ENCODE measurements at places on chromosomes 2 and 18. TPM values are rescaled to one million over a fixed set of nuclear protein-coding genes. Genes with fewer than 3 reads are reported as not detected.

- no peak for DNase-seq
Observed at GRCh38 chr2:28751956-28752630, 463 bp downstream of the PPP1CB start.

DNA sequence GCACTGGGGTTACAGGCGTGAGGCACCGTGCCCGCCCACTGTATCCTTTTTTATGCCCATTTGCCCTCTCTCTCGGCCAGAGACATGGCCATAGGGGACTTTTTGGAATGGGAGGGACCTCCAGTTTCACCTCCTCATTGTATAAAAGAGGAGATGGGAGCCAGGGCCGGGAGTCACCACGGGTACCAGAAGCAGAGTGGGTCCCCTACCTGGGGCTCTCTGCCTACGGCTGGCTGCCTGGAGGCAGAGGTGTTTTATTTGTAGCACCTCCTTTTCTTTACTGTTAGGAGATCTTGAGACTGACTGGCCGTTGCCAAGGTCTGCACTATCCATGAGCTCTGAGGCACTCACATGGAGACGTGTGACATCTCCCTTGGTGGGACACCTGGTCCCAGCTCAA, 162.8 kb downstream of the LDLRAD4 start:
- no peak for DNase-seq

Gene MAPRE3
- total RNA-seq, result 51.8 TPM

DNA sequence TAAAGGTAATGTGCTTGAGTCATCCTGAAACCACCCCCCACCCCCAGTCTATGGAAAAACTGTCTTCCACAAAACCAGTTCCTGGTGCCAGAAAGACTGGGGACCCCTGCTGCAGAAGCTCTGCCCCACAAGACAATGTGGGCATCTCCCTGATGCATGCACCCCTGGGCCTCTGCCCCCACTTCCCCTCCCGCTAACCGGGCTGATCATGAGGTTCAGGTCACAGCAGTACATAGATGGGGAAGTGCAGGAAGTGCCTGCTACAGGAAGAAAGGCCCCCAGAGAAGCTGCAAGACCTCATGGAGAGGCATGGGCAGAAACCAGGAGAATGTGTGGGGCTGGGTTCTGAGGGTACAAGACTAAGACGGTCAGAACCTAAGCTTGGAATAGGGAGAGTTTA, 243.4 kb upstream of the ID2 start:
- DNase-seq, result no peak

DNA sequence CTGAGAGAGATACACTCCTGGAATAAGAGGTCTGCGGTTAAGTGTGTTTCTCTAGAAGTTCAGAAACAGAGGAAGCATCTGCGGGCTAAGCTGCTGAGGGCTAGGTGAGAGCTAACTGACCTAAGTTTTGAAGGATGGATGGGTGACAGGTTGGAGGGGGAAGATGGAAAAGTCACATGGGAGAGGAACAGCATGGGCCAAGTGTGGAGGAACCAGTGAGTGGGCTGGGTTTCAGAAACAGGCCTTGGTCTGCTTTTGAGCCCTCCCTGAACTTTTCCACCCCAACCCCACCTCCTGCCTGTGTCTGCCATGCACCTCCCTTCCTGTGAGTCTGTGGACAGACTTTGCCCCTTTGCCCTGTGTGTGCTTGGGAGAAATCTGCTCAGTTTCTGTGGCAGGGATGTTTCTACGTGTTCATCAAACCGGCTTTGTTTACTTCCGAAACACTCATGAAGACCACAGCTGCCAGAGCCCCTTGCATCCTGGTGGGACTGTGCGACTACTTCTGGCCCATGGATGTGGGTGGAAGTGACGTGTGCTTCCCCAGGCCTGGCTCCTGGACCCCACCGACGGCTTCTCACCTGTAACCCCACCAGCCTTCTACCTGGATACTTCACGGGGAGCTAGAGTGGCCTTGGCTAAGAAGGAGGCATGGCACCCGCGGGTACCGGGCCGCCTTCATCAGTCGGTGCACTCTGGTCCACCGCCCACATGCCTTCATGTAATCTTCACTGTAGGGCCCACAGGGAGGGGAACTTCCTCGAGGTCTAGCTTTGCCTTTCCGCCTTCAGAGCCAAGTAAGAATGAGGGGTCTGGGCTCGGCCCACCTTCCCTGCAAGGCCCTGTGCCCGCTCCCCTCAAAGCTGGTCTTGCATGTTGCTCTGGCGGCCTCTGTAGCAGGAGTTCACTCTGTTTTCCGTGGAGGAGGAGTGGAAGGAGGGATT, 1.4 kb upstream of the HPCAL1 start:
- no peak for DNase-seq

DNA sequence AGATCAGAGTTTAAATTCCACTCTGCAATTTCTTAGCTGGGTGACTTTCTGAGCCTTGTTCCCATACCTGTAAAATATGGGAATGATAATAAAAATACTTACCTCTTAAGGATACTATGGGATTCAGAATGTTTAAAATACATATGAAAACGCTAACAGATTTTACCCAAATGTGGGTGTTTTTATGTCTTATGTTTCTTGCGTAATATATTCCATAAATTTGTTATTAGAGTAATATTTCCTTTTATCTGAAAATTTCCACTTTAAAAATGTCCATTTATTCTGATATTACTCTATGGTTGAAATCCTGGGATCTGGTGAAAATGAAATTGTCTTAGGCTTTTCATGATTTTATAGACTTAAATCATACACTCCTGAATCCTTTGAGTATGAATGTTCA, 45.5 kb downstream of the MAPRE2 start:
- DNase-seq, result no peak

Gene CTAGE1
- not detected for total RNA-seq

DNA sequence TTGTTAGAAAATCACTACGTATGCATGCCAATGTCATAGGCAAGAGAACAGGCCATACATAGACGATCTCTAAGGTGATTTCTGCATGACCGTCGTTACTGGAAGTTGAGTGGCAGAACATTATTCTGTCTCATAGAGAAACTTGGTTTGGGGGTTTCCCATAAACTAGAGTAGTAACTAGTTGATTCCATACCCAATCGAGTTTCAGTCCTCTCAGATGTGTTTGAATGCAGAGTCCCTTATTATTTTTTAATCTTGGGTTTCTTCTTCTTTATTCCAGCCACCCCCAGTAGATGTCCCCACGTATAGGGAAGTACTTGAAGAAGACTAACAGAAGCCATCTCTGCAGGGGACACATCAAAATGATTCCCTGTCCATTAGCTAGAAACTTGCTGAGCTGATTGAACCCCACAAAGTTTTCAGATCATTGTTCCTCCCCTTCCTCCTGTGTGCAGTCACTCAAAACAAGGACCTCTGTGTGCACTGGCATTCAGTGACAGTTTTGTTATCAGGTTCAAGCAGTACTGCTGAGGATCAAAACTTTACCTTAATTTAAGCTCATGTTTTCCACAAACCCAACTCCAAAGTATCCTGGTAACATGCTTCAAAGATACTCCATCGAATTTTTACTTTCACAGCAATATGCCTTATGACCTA, 68.4 kb upstream of the CDCA7 start:
- no peak for DNase-seq

Gene GAL3ST2
- total RNA-seq, result not detected

DNA sequence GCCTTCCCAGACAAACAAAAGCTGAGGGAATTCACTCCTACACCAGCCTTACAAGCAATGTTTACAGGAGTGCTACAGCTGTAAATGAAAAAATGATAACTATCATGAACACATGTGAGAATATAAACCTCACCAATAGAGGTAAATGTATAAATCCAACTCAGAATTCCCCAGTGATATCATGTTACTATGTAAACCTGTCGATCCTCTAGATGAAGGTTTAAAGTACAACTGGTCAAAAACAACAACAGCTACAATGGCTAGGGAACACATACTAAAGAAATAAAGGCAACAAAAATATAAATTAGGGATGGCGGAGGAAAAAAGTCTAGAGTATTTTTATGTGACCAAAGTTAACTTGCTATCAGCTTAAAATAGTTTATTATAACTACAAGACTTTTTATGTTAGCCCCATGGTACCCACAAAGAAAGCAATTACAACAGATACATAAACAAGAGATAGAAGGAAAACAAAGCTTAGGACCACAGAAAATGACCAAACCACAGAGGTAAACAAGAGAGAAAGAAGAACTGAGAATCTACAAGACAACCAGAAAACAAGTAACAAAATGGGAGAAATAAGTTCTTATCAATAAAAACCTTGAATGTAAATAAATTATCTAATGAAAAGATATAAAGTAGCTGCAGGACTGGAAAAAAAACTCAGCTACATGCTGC, 8.3 kb downstream of the CERKL start:
- no peak for DNase-seq

- no peak for DNase-seq
Observed at GRCh38 chr2:121520641-121520994, 10.1 kb upstream of the RNU4ATAC start.

- no peak for DNase-seq
Observed at GRCh38 chr2:9539531-9539930, 16.1 kb downstream of the ADAM17 start.

Gene IL37
- not detected for total RNA-seq

- DNase-seq, result no peak
Observed at GRCh38 chr2:41736586-41736985, 311.2 kb upstream of the PKDCC start.

Gene SPDYA
- total RNA-seq, result 1.8 TPM

Gene VWC2L
- total RNA-seq, result not detected

GRCh38 chr2:14261771-14262170, 370.7 kb upstream of the LRATD1 start:
- DNase-seq, result no peak

GRCh38 chr2:11543337-11544216, 9.7 kb downstream of the GREB1 start:
- DNase-seq, result peak; percentile 48

- DNase-seq, result peak; percentile 35
Observed at GRCh38 chr2:101805152-101806088, 107.9 kb downstream of the MAP4K4 start.

- DNase-seq, result no peak
Observed at GRCh38 chr2:96142217-96143113, 2.8 kb downstream of the DUSP2 start.

Gene CAVIN2
- total RNA-seq, result 59.7 TPM

Gene INPP1
- total RNA-seq, result 15.0 TPM

Gene DIPK1C
- not detected for total RNA-seq

DNA sequence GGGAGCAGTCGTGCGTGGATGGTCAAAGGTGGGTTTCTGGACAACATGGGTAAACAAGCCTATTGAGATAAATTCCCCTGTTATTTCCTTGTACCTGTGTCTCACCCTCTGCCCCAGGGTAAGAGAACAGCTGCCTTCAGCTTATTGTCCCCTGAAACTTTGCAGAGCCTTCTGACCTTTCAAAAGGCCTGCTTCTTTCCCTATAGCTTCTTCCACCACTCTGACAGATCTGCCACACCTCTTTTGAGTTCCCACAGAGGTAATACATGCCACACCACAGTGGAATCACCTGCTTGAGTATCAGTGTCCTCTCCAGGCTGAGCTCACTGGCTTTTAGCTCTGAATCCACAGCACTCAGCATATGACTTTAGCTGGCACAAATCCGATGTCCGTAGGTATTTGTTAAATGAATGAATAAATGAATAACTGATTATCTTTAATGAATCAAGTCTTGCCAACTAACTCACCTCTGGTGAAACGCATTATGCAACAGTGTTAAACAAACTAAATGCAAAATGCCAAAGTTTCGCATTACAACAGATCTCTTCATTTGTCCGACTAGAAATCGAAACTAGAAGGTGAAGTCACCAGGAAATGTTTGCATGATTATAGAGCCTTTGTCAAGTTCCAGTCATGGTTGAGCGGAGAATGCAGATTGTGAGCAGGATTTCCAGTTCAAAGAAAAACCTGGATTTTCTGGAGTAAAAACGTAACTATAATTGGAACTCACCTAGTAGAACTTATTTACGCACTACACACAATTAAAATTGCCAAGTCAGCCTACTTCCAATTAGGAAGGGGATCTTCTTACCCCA, 16.4 kb downstream of the DYNAP start:
- DNase-seq, result no peak

DNA sequence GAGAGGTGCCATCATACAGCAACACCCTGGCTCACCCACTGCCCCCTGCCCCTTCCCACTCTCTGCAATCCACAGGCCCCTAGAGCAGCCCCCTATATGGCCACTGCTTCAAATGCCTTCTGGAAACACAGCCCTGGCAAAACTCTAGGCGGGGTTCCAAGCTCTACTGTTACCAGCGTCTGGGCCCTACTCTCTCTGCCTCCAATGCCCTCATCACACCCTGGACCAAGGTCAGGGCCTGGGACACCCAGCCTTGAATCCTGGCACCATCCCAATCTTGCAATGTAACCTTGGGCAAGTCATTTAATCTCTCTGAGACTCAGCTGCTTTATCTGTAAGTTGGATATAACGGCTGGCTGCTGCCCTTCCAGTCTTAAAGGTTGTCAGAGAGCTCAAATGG, 39.2 kb upstream of the LOXHD1 start:
- DNase-seq, result no peak

GRCh38 chr2:232843834-232844233, 26.2 kb upstream of the SNORC start:
- DNase-seq, result no peak

GRCh38 chr2:58562276-58562675, 321.2 kb upstream of the FANCL start:
- no peak for DNase-seq

GRCh38 chr2:190657474-190658255, 8.8 kb downstream of the NAB1 start:
- no peak for DNase-seq

DNA sequence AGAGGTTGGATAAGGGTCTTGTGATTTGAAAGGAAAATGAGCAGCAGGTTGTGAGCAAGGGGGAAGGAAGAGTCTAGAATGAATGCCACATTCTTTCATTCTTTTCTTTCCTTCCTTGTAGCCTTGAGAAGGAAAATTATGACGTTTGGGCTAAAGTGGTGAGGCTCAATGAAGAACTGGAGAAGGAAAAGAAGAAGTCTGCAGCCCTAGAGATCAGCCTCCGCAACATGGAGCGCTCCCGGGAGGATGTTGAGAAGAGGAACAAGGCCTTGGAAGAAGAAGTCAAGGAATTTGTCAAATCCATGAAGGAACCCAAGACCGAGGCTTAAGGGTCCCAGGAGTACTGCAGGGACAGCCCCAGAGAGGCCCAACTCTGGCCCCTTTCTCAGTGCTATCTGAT, 45.3 kb downstream of the BMP10 start:
- no peak for DNase-seq

Gene PNPT1
- 11.4 TPM for total RNA-seq

DNA sequence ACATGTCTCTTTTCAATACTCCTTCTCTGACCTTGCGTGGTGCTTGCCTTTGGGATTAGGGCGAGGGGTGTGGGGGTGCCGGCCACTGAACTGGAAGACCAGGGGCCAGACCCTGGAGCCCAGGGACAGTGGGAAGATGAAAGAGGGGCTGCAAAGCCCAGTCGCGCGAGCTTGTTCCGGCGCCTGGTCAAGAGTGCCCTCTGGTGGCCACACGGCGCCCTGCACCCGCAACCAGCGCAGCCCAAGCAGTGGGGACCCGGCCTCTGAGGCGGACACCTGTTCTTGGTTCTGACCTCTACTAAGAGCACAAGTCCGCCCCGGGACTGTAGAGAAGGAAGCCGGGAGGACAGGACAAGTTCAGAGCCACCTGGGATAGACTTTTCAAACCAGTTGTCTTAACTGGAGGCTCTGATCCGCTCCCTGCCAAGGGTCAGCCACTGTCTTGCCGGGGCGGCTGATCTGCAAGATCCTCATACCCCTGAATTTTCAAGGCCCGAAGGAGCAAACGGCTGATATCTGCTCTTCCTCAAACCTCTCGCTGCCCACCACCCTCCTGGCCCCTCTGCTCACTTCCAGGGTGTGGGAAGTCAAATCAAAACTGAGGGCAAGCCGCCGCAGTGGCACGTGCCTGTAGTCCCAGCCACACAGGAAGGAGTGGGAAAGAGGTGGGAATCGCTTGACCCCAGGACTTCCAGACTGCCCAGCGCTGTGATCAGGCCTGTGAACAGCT, 14.9 kb upstream of the MSH6 start:
- DNase-seq, result peak; percentile 85

Gene NPPC
- total RNA-seq, result not detected

- DNase-seq, result no peak
Observed at GRCh38 chr18:9772847-9773677, 65.0 kb downstream of the RAB31 start.
